ENCODE measurements at places on chromosomes 12 and 14.

DNA sequence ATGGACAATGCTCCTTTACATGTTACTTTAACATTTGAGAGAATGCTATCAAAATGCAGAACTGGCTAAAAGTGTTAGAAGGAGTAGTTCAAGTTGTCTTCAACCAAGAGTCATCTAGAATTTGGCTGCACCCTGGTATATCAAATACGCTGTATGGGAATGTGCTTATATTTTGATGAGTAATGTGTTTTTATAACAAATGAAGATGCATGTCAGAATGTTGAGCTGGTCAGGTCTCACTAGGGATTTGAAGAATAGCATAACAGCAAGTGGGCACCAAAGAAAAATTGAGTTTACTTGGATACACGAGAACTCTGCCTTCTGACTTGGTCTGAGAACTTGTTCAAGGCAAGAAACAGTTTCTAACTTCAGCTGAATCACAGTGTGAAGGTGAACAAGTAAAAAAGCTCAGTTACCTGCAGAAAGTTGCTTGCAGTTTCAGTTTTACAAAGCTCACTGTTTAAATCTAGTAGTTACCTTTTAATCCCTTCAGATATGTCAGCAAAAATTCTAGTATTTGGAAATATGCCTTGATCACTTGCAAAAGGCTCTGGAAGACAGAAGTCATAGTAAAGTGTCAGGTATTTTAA lies 82.3 kb downstream of the PDE3A start:
- DNase-seq = no peak

DNA sequence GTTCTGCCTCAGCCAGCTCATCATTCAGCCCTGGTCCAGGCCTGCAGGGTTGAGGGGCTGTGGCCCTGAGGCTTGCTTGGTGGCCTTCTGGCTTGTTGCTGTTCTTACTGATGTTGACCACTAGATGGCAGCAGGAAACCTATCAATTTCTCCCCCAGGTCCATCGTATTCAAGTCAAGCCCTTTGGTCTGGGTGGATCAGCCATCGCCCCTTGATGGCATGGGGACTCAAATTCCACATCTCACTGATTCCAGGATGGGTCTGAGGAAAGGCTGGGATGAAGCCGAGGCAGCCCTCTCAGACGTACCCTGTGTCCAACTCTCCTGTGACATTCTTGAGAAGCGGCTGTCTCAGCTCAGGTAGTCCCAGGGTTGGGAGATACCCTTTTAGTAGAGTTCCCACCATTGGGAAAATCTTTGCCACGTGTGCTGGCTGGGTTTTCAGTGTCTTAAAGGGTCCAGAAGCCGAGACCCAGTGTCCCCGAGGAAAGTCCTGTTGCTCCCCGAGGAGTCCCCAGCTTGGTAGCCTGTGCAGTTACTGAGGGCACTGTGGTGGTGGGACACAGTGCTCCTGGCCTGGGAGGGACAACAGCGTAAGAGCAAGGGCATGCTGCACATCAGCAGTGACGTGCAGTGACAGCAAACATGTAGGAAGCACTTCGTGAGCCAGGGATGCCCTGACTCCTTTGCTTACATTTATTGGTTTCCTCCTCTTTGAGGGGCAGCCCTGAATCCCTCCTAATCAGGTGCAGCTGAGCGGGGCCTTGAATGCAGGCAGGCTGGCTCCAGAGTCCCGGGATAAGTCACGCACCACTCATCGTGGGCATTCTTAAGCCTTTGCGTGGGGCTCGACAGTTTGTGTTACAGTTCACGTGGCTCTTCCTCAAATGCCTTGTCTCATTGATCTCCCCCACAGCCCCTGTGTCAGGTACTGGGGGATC lies 58.6 kb downstream of the TSPAN9 start:
- DNase-seq = peak; percentile 58

DNA sequence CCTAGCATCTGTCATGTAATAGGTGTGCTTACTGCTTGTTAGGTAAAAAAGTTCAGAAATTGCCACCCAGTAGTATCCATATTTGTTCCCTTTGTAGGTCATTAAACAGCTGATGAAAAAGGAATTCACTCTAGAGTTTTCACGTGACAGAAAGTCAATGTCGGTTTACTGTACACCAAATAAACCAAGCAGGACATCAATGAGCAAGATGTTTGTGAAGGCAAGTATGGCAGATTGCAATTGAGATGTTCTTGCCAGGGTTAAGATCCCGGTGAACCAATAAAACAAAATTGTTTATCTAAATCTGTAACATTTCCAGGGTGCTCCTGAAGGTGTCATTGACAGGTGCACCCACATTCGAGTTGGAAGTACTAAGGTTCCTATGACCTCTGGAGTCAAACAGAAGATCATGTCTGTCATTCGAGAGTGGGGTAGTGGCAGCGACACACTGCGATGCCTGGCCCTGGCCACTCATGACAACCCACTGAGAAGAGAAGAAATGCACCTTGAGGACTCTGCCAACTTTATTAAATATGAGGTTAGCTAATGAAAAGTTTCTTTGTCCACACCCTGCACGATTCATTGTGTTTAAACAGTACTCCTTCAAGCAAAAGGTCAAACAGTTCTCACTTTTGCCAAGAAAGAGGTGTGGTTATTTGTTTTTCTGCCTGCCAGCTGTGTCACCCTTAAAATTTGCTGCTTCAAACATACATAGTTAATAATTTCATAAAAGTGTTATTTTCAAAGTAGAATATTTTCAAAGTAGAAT lies 58.3 kb downstream of the ATP2A2 start:
- DNase-seq = no peak

DNA sequence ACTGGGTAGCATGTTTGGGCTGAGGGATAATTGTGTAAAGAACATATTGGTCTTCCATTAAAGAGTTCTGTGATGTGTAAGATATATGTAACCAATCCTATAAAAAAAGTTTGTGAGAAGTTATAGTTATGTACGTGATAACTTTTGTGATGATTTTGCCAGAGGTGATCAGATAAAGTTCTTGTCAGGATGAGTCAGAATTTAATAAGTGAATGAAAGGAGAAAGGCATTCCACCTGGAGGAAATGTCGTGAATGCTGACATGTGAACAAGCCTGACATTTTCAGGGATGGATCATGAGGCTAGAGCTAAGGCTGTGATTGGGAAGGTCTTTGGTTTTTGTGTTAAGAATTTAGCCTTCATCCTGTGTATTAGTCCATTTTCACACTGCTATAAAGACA lies 241.5 kb downstream of the SNAPC1 start:
- no peak for DNase-seq

DNA sequence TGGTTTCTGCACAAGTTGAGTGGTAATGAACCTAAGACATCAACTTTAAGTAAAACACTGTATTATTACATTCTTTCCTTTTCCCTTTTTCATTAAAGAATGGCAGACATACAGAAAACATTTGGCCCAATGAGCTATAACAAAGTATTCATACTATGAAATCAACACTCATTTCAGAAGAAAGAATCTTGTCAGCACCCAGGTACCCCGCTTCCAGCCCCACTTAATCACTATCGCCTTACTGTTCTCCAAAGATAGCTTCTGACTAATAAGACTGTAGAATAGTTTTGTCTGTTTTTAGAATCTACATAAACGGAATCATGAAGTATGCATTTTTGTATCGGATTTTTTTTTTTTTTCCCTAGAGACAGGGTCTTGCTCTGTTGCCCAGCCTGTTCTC lies 9.5 kb downstream of the CNTN1 start:
- DNase-seq = no peak

DNA sequence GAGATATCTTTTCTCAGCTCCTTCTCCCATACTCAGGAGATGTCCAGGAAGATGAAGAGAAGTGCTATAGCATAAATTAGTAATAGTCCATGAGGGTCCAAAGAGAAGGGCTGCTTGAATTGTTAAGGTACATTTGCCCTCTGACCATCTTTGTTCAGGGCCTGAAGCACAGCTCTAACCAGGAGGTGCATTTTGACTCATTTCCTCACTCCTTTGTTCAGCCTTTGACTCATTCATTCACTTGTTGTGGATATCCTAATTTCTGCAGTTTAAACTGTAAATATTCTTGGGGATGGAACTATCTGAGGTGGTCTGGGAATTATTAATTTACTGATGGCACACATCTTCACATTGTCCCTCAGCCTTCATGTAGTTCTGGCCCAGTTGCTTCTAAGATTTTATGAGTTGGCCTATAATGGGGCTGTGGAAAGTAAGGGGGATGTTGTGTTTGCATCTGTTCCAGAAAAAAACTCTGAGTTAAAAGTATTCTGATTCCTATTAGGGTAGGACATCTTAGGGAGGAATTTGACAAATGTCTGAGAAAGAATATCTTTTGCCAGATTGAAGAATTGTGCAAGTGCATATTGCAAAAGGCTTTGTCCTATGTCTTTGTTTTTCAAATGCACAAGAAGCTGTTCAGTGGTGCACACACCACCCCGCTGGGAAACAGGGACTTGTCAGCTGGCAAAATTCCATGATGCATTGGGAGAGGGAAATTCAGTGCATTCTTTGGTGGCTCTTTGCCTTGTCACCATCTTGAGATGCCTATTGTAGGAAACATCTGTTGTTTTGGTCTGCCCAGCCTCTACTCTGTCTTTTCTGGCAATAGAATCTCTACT lies 22.1 kb downstream of the SMOC1 start:
- DNase-seq = no peak

DNA sequence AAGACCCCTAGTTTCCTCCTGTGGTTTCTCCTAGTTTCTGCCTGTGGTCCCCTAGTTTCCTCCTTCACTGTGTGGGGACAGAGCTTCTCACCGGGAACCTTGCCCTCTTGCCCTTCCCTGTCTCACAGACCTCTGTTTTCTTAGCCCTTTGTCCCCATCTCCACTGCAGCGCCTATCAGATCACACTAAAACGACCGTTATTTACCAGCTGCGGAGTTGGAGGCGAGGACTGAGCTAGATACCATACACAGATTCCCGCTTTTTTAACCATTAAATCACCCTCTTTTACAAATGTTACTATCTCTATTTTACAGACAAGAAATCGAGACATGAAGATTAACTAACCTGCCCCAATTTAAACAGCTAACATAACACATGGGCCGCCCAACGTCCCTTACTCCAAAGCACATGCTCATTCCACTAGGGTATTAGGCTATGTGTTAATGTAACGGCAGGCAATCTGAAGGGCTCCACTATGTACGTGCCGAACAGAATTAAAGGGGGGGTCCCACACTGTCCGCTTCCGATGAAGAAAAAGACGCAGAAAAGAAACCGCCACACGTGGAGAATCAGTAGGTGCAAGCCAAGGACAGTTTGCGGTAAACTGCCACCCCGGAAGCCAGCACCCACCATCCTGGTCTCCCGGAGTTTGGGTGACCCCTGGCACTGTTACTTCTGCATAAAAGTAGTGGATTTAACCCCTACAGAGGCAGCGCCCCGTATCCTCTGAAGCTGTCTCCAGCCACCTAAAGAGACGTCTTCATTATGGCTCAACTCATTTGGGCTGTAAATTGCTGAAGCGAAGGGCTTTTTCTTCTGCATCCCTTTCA lies 1.9 kb upstream of the FKBP4 start:
- no peak for DNase-seq

GRCh38 chr14:65053466-65053865 lies 48.9 kb downstream of the MAX start:
- DNase-seq = no peak

GRCh38 chr14:92866901-92867865 lies 55.8 kb upstream of the CHGA start:
- DNase-seq = peak; percentile 67

DNA sequence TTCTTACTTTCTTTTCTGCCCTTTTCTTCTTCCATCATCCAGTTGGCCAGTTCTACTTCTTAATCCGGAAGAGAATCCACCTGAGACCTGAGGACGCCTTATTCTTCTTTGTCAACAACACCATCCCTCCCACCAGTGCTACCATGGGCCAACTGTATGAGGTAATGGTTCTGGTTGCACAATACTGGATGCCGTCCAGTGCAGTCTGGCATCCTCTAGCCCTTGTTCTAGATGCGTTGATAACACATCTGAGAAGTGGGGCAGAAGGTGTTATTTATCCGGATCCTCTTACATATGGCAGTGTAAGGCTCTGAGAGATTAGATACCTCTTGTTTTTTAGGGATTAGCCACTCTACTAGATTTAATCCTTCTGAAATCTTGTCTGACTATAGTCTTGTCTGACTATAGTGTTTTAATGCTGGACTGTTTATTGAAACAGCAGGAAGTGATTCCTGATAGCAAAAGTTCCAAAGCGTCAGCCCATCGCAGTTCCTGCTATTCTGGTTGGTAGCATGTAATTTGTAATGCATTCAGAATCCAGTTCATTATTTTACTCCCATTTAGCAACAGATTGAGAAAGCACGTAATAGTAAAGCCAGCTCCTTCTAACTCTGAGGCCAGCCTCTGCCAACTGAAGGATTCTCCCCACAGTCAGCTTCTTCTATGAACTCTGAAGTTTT lies 7.9 kb downstream of the GABARAPL1 start:
- DNase-seq = no peak

DNA sequence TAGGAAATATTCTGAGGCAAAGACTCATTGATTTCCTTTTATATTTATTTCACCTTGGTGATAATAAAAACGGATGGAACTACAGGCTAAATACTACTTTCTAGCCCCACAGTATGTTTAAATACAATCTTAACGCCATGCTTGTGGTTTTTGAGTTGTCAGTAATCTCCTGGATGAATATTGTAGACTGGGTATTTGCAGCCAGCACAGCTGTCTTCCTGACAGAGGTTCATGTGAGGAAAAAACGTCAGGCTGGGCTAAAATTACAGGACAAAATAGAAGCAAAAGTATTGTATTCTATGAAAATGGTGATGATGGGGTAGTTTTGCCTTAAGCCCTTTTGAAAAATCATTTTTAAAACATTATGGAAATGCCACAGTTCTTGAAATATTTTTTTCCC lies 140.9 kb downstream of the CCDC91 start:
- DNase-seq = no peak

DNA sequence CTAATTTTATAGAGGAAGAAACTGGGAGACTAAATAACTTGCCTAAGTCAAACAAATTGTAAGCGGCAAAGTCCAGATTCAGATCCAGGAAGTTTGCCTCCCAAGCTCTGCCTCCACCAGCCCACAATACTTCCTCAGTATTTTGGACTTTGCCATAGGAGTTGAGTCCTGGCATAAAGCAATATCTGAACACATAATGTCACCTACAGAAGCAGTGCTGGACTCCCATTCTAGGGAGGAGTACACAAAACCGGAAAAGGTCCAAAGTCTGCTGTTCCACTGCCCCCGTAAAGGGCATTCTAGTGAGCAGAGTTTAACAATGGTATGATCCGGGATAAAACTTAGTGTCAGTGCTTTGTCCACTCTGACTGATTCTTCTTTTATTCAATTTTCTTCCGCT lies 340.5 kb downstream of the FUT8 start:
- DNase-seq = no peak

DNA sequence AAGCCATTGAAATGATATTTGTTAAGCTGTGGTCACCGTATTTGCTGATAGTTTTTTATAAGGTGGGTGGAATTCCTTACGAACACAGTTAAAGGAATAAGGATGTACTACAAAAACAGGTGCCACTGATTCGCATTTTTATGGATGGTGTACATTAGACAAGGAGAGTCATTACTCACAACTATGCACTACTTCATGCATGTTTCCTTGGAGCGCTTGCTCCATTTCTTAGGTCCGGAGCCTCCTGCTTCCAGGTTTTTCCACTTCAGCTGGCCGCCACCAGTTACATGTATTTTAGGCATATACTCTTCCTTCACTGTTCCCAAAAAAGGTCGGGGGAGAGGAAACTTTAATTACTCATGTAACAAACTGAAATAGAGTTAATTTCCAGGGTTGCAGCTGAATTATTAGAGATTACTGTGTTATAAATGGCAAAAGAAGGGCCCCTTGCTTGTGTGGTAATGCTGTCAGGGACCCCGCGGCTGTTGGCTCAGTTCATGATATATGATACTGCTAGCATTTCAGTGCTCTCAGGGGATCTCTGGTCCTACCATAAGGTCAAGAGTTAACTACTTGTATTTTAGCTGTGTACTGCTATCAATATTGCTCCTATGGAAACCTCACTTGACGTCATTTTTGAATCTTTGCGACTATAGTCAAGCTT lies 454.7 kb downstream of the NPAS3 start:
- DNase-seq = no peak

Measured in NCI-H1105 (cell line).